ENCODE measurements at places on chromosomes 16 and 17.

DNA sequence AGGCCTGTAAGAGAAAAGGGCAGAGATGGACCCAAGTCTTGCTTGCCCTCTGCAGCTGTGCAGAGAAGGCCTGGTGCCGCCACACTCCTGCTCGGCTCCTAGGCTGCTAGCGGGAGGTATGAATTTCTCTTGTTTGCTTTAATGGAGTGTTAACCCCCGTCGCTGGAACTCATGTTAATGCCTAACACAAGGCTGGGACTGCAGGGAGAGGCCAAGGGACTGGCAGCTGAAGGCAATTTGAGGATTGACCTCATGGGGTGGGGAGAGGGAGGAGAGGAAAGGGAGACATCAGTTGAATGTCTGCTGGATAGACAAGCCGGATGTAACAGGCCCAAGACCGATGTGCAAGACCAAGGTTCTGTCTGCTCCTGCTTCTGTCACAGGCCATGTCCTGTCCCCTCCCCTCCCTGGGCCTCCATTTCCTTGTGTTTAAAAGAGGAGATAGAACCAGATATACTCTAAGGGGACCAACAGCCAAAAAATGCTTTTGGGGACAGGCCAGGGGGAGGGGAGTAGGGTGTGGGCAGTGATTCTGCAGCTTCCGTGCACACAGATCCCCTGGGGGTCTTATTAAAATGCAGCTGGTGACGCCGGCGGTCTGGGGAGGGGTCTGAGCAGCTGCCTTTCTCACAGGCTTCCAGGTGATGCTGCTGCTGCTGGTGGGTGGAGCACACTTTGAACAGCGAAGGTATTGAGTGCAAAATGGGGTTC, 46.7 kb upstream of the TBX2 start:
- DNase-seq = no peak

- DNase-seq = no peak
These were observed 46.6 kb downstream of the NOG start for GRCh38 chr17:56640116-56640515.

DNA sequence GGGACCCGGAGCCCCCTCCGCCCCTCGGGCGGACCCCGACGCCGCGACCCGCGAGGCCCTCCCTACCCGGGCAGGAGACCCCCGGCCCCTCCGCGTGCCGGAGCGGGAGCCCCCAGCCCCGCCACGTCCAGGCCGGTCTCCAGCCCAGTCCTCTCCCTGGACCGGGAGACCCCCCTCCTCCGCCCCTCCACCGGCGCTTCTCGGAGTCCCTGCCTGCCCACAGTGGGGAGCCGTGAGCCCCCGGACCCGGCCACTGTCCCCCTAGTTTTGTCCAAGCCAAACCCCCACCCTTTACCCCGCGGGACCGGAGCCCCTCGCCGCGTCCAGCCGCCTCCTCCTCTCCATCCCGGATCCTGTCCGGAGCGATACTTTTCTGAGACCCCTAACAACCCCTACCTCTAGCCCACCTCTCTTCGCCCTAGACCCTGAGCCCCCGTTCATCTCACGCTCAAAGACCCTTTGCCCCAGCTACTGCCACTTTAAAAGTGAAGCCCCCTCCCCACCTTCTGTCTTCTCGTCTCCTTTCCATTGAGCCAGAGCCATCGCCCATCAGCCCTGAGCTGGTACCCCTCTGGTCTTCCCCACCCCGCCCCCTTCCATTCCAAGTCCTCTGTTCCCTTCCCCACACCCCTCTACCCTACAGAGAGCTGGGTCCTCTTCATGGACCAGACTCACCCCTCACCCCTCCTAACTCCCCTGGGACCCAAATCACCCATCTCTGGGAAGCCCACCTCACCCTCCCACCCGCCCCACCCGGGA, 1.0 kb downstream of the NECAB2 start:
- DNase-seq = no peak

DNA sequence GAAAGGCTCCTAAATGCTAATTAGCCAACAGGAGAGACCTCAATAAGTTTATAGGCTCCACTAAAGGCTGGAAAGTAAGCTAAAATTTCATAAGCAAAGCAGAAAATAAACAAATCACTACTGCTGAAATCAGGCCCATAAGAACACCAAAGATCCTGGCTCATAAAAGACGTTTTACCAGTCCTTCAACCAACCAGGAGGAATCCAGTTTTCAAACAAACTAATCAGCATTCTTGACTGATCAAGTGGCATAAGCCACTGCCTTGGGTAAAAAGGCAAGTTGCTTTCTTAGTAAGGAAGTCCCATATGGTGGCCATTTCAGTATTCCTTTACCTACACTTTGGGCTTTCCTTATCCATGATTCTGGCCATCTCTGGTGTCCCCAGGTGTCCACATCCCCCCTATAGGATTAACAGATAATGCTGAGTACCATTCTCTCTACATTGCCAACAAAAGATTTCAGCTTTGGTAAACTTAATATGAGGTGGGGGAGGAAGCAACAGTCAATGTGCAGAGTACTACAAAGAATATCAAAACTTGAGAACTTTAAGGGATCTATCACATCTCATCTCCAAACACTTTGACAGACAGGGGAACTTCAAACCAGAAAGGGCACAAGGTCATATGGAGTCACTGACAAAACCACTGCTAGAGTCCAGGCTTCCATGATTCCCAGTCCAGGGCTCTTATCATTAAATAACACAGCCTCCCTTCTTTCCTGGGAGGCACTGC, 1.3 kb downstream of the TOM1L2 start:
- no peak for DNase-seq

GRCh38 chr17:45380046-45380765, 52.5 kb downstream of the ARHGAP27 start:
- no peak for DNase-seq

GRCh38 chr17:50577451-50577954, 17.0 kb downstream of the CACNA1G start:
- no peak for DNase-seq

GRCh38 chr17:75697651-75698291, 23.5 kb upstream of the ITGB4 start:
- DNase-seq = no peak

DNA sequence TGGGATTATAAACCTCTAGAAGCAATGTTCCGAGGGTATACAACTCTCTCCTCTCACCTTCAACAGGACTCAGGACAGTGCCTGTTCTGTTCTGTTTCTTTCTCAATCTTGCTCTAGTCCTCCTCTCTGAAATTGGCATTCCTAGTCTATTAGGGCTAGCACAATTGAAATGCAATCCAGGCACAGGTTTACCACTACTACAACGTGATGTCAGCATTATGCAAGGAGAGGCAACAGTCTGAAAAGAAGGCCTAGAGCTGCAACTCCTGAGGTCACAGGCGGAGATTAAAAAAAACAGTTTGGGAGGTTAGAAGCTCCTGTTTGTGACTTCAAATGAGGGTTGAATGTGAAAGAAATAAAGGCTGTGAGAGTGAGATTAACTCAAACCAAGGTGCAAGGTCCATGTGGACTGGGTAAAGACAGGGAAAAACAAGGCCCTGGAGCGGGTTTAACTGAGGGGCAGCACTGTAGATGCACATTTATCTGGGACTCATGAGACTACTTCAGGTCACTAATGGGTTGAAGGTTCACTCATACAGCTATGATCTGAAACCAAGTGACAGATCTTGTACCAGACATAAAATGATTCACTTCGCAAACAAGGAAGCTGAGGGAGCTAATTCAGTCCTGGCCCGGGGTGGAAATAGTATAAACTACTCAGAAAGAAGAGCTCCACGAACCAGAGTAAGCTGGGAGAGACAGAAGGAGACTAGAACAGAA, 16.8 kb downstream of the AMFR start:
- no peak for DNase-seq

GRCh38 chr17:67132366-67132765, 88.0 kb downstream of the CACNG1 start:
- no peak for DNase-seq

GRCh38 chr16:82329504-82330192, 159.6 kb upstream of the MPHOSPH6 start:
- DNase-seq = peak; percentile 32

DNA sequence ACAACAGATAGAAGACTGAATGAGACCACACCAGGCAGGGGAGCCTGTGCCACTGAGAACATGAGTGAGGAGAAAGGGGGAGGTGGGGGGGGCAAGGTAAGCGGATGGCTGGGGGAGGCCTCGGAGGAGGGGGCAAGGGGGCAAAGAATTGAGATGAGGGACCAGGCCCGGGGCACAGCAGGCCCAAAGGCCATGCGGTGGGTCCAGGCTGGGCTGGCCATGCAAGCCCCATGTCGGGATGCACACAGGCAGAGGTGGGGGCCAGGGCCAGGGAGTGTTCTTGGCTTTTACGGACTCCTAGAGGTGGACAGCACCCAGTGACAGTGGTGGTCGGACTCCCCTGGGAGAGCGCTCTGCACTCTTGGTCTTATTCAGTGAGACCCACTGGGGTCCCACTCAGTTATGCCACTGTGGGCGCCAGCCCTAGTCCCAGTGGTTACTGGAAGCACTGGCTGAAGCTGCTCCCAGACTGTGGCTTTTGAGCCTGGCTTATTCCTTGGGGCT, 4.8 kb upstream of the MTHFSD start:
- no peak for DNase-seq

DNA sequence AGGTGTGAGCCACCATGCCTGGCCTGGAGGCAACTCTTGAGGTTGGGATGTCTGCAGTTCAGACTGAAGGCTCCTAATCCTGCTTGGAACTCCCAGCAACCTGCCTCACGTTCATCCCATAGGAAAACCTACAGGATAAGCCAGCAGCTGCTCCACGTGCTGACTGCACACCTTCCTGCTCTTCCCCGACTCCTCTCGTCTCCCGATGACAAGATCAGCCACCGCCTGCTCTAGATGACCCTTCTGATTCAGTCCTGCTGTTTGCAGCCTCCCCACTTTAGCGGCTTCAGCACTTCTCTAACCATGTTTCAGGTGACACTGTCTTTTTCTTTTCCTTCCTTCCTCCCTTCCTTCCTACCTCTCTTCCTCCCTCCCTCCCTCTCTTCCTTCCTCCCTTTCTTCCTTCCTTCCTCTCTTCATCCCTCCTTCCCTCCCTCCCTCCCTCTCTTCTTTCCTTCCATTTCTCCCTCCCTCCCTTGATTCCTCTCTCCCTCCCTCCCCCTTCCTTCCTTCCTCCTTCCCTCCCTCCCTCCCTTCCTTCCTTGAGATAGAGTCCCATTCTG, 61.8 kb downstream of the EMP2 start:
- DNase-seq = no peak

- DNase-seq = no peak
These were observed 50.8 kb upstream of the MAF start for GRCh38 chr16:79651363-79651762.

DNA sequence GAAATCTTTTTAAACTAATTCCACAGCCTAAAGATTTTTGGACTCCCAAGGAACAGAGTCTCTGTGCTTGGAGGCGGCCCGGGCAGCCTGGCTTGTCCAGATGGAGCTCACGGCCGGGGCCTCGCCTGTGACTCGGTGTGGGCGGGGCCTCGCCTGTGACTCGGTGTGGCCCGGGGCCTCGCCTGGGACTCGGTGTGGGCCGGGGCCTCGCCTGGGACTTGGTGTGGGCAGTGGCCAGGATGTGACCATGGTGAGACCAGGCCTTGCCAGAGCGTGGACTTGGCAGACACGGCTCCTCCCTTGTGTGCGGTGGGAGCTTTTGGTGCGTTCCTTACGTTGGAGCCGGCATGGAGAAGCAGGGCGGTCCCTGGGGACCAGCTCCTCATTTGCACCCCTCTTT, 92.3 kb downstream of the METRNL start:
- no peak for DNase-seq

DNA sequence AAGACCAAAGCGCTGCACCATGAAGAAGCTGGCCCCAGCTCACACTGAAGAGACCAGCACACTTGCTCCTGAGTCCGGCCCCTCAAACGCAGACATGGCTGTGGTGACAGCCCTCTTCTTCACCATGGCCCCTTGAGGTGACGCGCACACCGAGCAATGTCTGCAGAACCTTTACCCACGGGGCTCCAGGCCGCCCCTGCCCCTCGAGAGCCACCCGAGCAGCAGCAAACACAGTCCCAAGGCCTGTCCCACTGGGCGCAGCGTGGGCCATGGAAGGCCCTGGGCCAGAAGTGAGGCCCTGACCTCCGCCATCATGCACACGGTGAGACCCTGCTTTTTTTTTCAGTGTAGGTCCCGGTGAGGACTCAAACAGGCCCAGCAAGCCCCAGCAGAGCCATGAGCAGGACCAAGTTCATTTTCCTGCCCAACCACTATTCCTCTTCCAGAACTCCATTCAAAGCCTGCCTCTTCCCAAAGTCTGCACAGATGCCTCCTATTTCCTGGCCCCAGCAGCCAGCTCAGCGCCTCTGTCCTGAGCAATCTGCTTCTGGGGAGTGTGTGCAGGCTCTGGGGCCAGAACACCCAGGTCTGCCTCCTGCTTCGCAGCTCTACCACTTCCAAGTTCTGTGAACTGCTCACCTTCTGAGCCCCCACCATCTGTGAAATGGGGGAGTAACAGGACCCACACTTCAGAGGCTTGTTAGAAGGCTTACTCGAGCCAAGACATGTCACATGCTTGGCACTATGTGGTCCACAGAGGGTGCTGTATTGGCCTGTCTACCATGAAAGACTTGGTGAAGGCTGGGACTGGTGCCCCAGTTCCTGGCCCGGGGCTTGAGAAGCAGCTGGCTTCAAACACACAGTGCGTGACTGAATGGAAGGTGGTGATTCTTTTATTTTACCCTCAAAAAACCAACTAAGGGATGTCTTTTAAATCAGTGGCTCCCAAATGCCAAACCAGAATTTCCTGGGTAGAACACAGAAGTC, 35.7 kb upstream of the GSG1L start:
- DNase-seq = no peak

GRCh38 chr17:7579001-7579833, at the start of gene CD68:
TSS of gene CD68 (plus strand) at chr17:7579638. CDS start at chr17:7579678, 40 bp downstream.
- DNase-seq = no peak

DNA sequence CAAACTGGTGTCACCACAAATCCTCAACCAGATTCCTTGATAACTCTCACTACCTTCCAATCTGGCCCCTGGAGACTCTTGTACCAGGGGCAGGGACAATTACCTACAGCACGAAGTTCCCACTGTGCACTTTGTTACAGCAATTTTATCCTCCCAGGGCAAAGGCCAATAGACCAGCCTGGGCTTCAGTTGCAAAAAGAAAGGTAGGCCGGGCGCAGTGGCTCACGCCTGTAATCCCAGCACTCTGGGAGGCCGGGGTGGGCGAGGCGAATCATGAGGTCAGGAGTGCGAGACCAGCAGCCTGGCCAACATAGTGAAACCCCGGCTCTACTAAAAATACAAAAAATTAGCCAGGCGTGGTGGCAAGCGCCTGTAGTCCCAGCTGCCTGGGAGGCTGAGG, 36.9 kb downstream of the USP7 start:
- no peak for DNase-seq

- DNase-seq = no peak
These were observed 5.7 kb downstream of the TRIM47 start for GRCh38 chr17:75872434-75873351.

- no peak for DNase-seq
These were observed 19.8 kb upstream of the CHMP6 start for GRCh38 chr17:80971704-80972304.

- no peak for DNase-seq
These were observed 105.9 kb downstream of the METRNL start for GRCh38 chr17:83185023-83186002.

Measured in right lung (tissue), 10 donors.